ENCODE measurements at places on chromosomes 16 and 17.

DNA sequence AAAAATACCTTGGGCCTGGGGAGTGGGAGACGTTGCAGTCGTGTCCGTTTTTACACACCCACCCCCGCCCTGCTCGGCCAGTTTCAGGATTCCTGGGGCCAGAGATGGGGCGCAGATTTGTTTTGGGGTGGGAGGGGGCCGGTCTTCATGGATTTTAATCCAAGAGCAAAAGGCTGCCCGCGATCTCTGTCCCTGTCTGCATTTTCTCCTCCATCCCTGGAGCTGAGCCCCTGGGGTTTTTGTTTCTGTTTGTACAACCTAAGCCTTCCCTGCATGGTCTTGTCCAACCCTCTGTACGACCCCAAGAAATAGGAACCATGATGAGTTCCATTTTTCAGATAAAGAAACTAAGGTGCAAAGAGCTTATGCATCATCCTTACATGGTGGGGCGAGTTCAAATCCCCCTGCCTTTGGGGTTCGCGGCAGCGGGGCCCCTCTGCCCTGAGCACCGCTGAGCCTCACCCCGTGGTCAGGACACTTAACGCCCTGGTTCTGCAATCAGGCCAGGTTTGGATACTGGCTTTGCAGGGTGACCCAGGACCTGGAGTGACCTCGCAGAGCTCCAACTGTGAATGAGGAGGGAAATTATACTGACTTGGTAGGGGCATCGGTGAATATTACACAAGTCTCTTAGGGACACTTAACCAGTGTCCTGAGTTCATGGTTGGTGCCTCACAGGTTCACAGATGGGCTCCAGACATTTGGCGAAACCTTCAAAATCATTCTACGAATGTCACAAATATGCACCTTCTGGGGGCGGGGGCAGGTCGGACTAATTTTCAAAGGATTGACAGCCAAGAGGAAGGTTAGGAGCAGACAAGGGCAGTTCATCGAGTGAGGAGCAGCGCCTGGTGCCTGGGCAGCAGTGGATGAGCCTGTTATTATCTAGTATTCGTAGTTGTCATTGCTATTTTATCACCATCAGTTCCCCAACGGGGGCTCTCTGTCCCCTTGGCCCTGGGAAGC, 4.1 kb upstream of the FOXF1 start:
- no peak for DNase-seq

GRCh38 chr17:22266231-22266630, 573.9 kb downstream of the KCNJ18 start:
- DNase-seq = no peak

DNA sequence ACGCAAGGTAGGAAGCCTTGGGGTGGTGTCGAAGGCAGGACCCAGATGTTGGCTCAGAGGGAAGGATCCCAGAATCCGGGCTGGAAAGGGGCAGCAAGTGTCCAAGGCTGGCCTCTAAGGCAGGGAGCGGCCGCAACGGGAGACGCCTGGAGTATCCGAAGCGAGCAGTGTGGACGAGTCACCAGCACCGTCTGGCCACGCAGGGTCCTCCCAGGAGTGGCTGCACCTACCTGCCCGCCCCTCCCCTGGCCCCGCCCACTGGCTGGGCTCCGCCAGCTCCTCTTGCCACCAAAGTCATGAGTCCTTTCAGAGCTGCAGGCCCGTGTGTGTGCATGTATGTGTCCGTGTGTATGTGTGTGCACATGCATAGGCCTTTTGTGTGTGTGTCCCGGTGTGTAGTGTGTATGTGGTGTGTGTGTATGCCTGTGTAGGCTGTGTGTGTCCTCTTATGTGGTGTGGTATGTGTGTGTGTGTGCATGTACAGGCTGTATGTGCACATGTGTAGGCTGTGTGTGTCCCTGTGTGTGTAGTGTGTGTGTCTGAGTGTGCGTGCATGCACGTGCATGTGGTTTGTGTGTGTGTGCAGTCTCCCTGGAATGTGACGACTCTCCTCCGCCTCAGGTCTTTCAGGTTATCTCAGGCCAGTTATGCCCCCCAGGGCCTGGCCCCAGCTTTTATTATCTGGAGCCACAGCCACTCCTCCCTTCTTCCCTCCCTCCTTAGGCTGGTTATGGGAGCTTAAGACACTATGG, at the start of gene PRSS8:
PRSS8 (minus strand) TSS at position 193 of the 752 bp plus-strand sequence. CDS start 229 bp downstream, outside the sequence.
- DNase-seq = no peak

DNA sequence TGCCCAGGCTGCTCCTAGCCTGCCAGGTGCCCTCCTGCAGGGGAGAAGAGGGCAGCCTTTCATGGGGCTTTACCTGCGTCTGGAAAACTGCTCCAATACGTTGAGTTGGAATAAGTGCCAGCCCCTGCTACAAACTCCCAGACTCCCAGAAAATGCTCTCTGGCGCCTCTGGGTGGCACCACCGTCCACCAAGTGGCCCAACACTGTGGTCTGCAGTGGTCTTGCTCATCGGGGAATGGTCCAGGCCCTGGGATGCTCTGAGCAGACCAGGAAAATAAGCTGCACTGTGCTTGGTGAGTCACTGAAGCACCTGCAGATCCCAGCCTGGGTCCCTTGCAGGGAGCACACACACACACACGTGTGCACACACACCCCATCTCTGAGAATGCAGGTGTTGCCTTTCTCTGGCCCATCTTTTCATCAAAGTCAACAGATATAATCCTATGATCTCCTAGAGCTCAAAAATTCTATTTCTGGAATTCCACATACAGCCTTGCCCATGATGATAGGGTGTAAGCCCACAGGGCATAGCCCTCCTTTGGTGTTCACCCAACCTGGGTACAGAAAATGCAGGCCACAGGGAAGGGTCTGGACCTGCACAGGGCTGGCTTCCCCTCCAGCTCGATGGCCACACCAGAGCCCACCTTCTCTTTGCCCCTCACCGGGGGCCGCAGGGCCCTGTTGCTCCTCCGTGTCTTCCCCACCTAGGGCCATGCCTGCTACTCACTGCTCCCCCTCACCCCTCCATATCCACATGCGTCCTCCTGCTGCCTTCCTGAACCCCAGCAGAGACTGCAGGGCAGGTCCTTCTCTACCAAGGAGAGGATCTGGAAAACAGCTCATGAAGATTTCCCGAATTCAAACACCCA, 20.5 kb downstream of the CDIP1 start:
- DNase-seq = no peak

GRCh38 chr17:13490427-13490826, 111.3 kb downstream of the HS3ST3A1 start:
- DNase-seq = no peak

DNA sequence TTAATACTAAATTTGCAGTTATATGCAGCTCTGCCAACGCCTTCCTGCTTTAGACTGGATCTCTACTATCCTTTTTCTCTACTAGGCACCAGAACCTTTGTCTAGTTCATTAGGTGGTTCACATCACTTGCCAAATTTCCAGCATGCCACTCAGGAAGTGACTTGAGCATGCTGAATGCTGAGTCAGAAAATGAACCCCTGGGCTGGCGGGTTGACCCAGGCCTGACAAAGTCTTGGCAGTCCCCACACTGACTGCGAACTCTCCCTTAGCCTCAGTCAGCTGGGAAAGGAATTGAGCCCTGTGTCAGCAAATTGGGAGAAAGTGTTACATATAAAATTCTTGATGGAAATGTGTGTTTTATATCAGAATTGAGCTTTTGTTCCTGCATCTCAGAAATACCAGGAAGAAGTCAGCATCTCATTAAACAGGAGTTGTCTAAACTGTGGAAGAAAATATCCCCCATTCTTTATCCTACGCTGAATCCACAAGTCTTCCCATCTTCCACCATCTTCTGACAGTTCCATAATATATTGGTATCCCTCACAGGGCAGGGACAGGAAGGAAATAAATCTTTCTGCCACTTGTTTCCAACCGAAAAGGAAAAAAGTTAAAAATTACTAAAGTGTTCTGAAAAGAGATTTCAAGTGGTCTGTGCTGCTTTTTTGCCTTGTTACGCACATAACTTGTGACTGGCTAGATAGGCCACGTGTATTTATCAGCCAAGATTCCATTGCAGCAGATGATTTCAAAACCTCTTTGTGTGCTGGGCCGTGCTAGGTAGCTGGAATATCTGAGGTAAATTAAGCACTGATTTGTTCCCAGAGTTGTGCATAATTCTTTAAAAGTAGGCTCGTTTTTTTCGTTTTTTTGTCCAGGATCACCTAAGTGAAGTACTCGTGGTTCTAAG, 16.7 kb upstream of the SLC12A3 start:
- no peak for DNase-seq

- no peak for DNase-seq
These were observed 29.2 kb downstream of the ATPAF2 start for GRCh38 chr17:18009609-18010420.

DNA sequence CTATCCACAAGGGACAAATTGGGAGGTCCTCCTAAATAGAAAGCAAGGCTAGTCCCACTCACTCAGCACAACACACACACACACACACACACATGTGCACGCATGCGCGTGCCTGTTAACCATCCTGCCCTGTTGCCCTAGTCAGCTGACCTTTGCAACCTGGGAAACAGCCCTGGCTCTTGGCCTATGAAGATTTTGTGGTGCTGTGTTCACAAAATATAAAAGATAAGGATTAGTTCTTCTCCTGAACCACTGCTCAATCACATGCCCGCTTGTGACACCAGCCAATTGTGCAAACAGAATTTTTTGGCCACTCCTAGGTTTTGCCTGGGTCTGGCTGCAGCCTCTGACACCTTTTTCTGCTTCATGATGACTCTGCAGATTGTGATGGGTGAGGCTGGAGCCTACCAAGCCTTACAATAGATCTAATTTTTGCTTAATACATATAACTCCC, 3.3 kb upstream of the CES1 start:
- DNase-seq = no peak

DNA sequence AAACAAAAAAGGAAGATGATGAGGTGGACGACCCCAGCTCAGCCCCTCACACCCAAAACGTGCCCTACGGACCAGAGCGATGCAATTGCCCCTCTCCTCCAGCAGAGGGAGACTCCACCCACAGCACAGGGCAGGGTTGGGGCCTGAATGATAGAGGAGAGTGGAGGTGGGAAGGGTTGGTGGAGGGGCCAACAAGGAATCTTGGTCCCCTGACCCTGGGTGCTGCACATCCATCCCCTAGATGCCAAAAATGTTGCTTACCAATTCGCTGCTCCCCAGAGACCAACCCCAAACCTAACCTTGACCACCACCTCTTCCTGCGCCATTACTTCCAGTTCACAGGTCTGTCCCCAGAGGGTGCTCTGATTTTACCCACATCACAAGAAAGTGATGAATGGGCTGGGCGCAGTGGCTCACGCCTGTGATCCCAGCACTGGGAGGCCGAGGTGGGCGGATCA, 12.9 kb downstream of the P2RX5 start:
- no peak for DNase-seq
